Left ventricle myocardium superior (tissue), 1 donor: ENCODE measurements at places on chromosomes 13 and 19. TPM values are rescaled to one million over a fixed set of nuclear protein-coding genes. Genes with fewer than 3 reads are reported as not detected.

DNA sequence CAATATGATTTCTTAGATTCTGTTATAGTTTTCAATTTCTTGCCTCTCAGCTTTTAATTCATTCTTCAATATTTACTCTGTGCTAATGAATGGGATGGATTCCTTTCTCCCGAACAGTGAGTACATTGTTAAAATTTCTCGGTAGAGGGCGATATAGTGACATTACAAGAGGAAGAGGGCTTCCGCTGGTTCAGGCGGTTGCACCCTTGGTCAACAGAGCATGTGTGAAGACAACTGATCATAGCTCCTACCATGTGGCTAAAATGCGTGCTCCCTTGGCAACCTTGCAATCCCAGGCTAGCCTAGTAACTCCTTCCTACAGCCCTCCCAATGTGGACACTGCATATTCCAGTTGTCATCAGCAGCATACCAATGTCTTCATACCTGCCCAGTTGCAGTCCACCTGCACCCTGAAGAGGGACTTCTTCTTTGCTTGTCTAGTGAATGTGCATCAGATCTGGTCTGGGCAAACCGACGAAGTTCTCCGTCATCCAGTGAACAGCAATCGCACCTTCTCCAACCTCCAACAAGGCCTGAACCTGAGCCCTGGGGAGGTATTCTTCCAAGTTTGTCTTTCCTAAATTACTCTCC is 653.0 kb upstream of the GPC6 start:
- DNase-seq: no peak

The ADGRE1 gene
- total RNA-seq: 0.30 TPM

DNA sequence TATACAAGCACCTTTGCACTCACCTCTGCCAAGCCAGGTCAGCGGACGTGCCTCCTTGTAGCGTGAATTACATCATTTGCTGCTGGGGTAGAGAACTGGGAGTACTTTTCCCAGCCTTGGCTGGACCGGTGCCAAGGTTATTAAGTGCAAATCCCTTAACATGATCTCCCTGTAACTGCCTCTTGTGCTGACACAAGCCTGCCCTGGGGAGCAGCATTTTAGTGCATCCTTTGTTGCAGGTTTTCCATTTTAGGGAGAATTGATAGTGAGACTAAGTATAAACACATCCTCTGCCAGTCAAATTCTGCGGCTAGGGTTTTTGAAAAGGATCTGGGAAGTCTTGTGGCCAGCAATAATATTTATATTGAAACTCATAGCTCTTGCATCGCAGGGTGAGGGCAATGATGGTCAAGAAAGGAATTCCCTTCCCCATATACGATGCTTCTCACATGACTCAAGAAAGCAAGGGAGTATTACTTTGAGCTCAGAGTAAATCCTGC is 32.7 kb upstream of the DCLK1 start:
- DNase-seq: peak; percentile 80

The UNC13A gene
- not detected for total RNA-seq

DNA sequence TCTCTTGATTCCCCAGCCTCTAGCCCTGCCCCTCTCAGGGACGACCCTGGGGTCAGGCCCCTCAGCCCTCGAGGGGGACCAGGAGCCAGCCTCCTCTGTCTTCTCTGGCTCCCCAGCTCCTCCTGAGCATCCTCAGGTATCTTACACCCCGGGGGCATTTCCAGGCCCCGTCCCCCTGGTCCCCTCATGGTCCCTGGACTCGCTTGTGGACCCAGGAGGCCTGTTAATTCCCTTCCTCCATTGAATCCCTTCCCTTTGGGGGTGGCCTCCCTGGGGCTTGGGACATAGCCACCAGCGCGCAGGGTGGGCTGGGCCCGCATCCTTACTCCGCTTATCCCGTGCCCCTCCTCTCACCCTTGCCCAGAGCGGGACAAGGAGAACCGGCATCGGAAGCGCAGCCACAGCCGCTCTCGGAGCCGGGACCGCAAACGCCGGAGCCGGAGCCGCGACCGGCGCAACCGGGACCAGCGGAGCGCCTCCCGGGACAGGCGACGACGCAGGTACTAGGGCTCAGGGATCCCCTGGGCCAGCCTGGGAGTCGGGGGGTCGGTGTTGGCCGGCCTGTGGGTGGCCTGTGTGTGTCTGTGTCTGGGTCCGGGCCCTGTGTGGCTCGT is 4.1 kb downstream of the U2AF2 start:
- DNase-seq: no peak

GRCh38 chr19:2171349-2172145 is 7.8 kb downstream of the DOT1L start:
- peak; percentile 79 for DNase-seq

DNA sequence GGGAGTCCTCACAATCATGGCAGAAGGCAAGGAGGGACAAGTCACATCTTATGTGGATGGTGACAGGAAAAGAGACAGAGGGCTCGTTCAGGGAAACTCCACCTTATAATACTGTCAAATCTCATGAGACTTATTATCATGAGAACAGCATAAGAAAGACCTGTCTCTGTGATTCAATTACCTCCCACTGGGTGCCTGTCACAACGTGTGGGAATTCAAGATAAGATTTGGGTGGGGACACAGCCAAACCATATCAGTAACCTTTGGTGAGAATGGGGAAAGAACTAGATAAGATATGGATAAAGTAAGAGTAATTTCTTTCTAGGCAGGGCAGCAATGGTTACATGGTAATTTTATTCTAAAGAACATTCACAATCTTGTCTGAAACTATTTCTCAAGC is 344.9 kb upstream of the KLF12 start:
- DNase-seq: no peak

DNA sequence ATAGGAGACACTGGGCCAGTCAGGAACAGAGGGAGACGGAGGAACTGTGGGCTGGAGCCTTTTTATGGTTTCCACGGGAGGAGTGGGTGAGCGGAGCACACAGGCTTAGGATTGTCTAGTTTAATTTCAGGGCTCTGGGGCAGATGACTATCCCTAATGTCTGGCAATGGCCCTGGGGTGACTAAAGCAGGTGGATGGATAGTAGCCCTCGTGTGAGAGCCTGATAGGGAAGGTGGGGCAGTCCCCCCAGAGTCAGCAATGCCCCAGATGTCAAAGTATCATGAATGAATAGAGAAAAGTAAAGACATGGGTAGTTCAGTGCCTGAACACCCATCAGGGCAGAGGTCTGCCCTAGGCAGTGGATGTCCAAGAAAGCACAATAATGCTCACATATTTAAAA is 94.2 kb downstream of the ZDHHC20 start:
- no peak for DNase-seq

The ONECUT3 gene
- not detected for total RNA-seq

GRCh38 chr19:12095111-12095790 is 30.7 kb downstream of the ZNF844 start:
- DNase-seq: no peak

The ZNF177 gene
- 3.8 TPM for total RNA-seq

DNA sequence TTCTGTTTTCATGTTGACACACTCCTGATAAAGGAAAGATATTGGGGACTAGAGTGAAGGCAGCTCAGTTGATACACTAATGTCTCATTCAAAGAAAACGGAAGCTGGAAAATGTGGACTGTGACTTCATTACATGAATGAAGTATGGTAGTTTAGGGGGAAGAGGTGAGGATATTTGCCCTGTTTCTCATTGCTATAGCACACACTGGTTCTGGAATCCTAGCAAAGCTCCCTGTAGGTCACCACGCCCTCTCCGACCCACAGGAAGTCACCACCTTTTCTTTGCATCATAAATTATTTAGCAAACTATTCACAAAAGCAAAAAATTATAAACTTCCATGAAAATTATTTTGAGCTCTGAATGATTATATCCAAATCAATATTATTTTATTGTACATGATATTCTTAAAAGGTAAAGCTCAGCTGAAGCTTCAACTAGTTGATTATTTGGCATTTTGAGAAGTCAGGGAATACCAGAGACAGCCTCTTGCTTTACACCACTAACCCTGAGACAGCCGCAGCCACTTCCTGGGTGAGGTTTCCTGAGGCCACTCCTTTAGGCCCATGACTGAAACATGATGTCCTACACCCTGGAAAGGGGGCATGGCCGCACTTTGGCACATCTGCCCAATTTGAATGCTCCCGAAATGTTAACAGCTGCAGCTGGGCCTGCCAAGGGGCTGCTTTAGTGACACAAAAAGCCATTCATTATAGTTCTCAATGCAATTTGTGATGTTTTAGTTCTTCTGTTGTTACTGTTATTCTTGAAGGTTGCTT is 50.0 kb upstream of the WDFY2 start:
- peak; percentile 58 for DNase-seq

- no peak for DNase-seq
These were observed 18.4 kb upstream of the IPO5 start for GRCh38 chr13:97935071-97935470.

DNA sequence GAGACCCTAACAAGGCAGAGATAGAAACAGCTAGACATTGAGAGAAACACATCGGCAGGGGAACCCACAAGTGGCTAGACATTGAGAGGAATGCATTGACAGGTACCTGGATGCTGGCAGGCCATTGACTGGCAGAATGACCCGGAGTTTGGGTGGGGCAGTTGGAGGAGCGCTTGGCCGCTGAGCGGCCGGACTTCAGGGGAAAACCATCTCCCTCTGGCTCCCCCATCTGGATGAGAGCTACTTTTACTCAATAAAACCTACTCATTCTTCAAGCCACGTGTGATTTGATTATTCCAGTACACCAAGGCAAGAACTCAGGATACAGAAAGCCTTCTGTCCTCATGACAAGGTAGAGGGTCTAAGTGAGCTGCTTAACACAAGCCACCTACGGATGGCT is 473.4 kb downstream of the SLITRK5 start:
- DNase-seq: no peak

DNA sequence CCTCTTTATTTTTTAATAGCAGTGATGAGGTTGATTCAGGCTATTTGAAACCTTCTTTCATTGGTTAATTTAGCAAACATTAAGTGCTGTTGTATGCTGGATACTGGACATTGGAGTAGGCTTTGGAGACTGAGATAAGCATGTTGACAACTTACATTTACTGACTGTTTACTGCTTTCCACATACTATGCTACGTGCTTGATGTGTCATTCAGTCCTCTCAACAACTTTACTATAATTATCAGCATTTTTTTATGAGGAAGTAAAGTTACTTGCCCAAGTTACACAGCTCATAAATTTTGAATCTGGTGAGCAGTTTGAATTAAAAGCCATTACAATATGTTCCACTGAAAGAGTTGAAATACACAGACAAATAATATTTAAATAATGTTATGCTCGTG is 83.8 kb downstream of the GJA3 start:
- DNase-seq: no peak

The SRRM5 gene
- total RNA-seq: 0.20 TPM

- DNase-seq: no peak
These were observed 2.3 kb downstream of the CLPTM1 start for GRCh38 chr19:44957526-44957925.

The STAP2 gene
- 4.2 TPM for total RNA-seq

The ZFP36 gene
- 53.0 TPM for total RNA-seq

The ZIM2 gene
- total RNA-seq: not detected

The ELSPBP1 gene
- not detected for total RNA-seq

DNA sequence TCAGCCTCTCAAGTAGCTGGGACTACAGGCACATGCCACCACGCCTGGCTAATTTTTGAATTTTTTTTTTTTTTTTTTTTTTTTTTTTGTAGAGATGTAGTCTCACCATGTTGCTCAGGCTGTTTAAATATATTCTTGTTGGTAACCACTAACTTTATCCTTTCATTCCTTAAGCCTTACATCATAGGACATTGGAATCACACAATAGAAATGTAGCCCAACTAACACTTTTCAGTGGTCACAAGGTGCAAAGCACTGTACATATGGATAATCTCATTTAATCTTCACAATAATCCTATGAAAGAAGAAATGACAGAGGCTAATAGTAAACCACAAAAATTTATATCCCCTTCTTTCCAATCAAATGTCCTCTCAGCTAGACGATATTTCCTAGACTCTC is 417.8 kb upstream of the DACH1 start:
- no peak for DNase-seq

- DNase-seq: no peak
These were observed 532.0 kb downstream of the GPC6 start for GRCh38 chr13:93758575-93758974.

The ADGRE2 gene
- 0.72 TPM for total RNA-seq

- DNase-seq: no peak
These were observed 133.2 kb downstream of the STARD13 start for GRCh38 chr13:33152389-33152788.

GRCh38 chr19:38544569-38545315 is 73.0 kb downstream of the MAP4K1 start:
- DNase-seq: no peak

DNA sequence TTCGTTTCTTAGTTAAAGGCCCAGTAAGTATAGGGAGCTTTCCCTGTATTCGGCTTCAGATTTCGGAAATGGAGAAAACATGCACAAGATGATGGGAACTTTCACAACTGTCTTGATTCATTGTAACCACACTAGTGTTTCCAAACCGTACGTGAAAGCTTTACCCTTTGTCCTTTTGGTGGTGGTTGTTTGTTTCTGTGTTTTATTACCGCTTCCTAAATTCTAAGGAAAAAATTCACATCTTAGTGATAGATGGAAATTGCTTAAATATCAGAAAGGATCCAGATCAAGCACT is 504 bp upstream of the VWA8 start:
- no peak for DNase-seq

GRCh38 chr19:50191216-50191615 is 12.2 kb upstream of the MYH14 start:
- DNase-seq: no peak

DNA sequence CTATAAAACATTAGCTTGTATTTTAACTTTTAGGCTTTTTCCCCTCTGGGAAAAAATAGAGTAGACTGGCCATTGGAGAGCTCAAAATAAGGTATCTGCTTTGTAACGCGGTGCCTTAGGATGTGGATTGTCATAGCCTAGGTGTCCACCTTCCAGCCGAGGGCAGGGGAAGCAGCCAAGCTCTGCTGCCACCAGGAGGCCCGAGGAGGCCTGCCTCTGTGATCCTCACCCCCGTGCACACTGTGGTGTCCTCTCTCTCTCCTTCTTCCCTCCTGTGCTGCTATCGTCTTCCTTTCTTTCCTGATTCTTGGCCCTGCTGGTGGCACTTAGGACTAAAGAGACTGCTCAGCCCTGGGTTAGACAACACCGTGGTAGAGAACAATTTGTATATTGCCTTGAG is 11.3 kb downstream of the HNRNPM start:
- no peak for DNase-seq

The CAMSAP3 gene
- 2.6 TPM for total RNA-seq

- no peak for DNase-seq
These were observed 150.9 kb downstream of the RGCC start for GRCh38 chr13:41608111-41608838.

DNA sequence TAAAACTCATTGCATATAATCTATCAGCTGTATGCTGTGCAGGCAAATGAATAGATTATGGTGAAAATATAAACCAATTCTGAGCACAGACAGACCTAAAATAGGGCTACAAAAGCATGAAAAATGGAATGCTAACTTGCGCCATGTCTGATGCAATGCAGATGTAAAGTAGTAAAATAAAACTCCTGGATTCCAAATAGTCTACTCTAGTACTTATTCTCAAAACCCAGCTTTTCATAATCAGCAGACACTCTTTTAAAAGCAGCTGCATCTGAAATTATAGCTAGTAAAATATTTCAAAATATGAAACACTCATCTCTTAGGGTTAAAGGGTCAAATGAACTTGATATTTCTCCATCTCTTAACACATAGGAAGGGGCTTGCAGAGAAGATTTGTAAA is 4.7 kb upstream of the POMP start:
- no peak for DNase-seq

The MBD3L1 gene
- total RNA-seq: not detected

GRCh38 chr19:6743066-6743465 is 3.6 kb downstream of the TRIP10 start:
- peak; percentile 46 for DNase-seq

GRCh38 chr19:47272448-47273312 is 2.0 kb upstream of the INAFM1 start:
- DNase-seq: peak; percentile 63

The PIAS4 gene
- 19.8 TPM for total RNA-seq

GRCh38 chr19:33690378-33691029 is 68.8 kb downstream of the CHST8 start:
- no peak for DNase-seq

The TNFSF9 gene
- total RNA-seq: 1.0 TPM
